ENCODE measurements at places on chromosomes 2 and 18.

DNA sequence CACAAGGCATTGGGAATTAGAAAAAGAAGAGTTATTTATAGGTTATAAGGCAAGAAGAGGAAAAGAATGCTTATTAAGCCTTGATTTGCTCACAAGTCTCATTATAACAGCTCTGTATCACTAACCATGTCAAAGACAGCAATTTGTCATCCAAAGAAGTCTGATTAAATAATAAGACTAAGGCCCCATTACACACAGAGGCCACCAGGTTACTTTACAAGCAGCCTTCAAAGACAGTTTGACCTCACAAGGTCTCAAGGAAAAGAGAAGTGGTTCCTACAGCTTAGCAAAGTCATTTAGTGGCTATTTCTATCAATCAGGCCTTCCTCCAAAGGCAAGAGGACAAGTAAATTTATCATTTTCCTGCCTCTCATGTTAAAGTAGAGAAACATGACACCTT lies 188.5 kb downstream of the MBD2 start:
- DNase-seq = no peak

DNA sequence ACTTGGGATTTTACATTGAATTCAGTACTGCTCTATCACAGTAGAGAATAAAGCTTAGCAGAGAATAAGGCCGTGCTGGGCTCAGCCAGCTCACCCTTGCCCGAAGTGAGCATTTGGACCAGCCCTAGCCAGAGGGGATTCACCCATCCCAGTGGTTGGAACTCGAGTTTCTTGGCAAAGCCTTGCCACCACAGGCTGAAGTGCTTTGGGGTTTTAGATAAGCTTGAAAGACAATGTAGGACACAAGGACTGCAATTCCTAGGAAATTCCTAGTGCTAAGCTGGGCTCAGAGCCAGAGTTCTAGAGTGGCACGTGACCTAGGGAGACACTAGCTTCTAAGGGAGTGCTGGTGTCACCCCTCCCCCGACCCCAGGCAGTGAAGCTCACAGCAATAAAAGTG lies 28.0 kb downstream of the SERPINB11 start:
- DNase-seq = no peak

GRCh38 chr2:75268112-75268511 lies 68.8 kb upstream of the TACR1 start:
- no peak for DNase-seq

- no peak for DNase-seq
Measured at GRCh38 chr2:61807036-61807757, 46.7 kb downstream of the FAM161A start.

- DNase-seq = no peak
Measured at GRCh38 chr18:48886520-48887293, 64.1 kb downstream of the SMAD7 start.

DNA sequence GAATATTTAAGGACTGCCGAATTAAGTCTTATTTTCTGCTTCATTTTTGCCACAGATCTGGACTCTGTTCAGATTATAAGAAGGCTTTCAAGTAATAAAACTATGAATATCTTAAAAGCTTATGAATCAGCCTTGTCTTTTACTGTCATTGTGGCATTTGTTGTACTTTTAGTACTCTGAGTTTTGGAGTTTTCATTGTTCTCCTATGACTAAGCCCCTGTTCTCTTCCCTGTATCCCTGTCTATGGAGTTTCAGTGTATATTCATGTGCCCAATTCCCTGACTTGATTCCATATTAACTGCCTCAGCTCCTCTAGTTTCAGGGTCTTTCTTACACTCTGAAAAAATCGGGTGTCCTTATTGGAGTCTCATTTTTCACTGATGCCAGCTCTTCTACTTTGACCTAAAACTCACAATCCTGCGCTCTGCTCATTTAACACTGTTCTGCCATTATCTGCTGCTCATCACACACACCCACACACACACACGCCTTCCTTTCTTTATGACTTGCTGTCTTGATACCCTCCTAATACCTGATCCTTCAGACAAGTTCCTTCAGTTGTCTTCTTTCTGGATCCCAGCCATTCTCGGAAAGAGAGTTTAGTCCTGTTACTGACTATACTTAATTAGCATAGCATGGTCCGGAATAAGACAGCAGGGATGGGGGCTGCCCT lies 511.8 kb downstream of the CPS1 start:
- no peak for DNase-seq

GRCh38 chr2:134457353-134457752 lies 203.5 kb downstream of the MGAT5 start:
- DNase-seq = no peak

DNA sequence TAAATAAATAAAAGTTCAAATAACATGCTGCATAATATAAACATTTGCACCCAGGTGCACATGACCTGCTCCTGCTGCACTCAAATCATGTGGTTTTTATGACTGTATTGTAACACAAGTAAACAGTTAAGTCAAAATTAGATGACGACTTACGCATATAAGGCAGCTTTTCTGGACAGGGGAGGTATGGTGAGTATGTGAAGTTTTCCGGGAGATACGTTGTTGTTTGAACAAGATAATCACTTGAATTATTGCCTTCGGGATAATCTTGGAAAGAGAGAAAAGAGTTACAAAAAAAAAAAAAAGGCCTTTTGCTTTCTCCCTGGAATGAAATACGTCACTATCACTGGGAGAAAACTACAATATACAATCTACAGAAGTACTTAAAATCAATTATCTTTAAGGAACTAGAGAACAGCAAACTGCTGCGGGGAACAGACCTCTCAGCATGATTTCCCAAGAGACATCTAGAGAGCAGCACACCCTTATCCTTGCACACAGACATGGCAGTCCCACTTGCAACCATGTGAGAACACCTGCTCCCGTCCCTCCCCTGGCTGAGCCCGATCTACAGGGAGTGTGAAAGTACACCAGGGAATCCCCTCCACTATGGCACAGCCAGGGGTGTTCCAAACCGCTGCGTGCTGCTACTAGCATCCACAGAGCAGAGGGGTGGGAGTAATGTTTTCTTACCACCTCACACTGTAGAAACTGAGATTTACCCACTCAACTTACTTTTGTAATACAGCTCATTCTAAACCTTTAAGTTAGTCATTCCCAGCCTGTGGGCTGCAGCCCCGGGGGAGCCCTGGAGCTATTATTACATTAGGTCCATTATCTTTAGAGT lies 26.3 kb downstream of the B4GALT6 start:
- DNase-seq = no peak

- DNase-seq = no peak
Measured at GRCh38 chr2:36389577-36389976, 34.0 kb downstream of the CRIM1 start.

GRCh38 chr2:239035361-239035814 lies 187.5 kb downstream of the TWIST2 start:
- peak; percentile 80 for DNase-seq

GRCh38 chr18:78783564-78783960 lies 196.1 kb upstream of the SALL3 start:
- DNase-seq = no peak

- DNase-seq = no peak
Measured at GRCh38 chr2:196592911-196593881, 46.3 kb upstream of the CCDC150 start.

- peak; percentile 40 for DNase-seq
Measured at GRCh38 chr2:42084231-42084671, 36.4 kb downstream of the PKDCC start.

DNA sequence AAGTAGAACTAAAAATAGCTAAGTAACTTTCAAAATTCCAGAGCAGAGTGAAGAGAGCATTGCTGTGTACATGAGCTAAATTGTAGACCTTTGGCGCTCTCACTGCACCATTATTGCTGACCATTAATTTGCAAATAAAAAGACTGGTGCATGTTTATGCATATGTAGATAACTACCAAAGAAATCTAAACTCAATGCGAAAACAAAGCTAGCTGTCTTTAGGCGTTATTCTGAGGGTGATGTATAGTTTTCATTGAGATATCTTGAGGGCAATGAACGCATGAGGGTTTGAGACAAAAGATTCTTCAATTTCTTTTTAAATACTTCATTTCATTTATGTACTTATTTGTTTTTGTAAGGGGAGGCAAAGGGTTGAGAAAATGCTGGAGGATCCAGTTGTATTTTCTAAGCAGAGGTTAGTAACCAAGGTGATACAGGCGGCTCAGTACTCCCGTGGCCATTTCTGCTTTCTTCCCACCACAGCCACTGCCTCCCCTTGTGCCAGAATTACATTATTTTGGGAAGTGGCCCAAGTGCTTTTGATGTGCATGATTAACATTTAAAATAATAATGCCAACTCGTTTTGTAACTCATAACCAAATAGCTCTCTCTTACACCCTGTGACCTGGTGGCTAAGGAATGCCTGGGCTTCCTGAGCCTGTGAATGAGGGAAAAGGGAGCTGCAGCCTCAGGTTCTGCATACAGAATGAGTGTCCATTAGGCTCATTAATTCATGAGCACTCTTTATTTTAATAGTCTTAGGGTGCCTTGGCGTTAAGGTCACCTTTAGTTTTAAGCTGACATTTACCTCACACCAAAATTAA lies 797.8 kb upstream of the GYPC start:
- no peak for DNase-seq

DNA sequence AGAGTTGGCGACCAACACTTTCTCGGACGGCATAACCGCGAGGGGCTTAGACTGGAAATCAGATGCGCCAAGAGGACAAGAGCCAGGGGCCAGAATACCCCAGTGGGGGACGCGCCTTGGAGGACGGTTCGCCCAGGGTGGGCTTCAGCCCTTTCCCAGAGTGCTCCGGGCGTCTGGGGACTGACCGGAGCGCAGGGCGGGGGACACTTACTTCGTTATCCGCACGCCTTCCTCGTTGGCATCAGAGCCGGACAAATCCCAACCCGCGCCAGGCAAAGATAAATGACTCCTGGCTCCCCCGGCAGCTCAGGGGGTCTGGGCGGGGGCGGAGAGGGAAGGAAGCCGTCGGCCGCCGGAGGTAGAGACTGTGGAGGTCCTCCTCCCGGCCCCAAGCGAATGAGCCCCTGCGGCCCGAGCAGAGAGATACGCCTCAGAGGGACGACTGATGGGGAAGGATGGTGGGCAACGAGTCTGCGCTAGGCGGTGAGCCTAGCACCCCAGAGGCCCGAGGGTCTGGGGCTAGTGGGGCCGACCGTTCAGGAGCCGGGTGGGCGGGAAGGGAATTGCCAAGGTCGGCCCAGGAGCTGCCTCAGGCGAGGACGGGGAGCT lies 4.7 kb upstream of the SATB2 start:
- no peak for DNase-seq

- DNase-seq = no peak
Measured at GRCh38 chr2:47483191-47483590, 80.2 kb downstream of the MSH2 start.

DNA sequence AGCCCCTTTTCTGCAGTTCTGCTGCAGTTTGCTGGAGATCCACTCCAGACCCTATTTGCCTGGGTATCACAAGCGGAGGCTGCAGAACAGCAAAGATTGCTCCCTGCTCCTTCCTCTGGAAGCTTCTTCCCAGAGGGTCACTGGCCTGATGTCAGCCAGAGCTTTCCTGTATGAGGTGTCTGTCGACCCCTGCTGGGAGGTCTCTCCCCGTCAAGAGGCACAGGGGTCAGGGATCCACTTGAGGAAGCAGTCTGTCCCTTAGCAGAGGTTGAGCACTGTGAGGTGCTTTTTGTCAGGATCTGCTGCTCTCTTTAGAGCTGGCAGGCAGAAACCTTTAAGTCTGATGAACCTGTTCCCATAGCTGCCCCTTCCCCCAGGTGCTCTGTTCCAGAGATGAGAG lies 42.0 kb upstream of the MYL1 start:
- no peak for DNase-seq

- no peak for DNase-seq
Measured at GRCh38 chr18:5095239-5095638, 101.8 kb downstream of the AKAIN1 start.

- no peak for DNase-seq
Measured at GRCh38 chr2:186125625-186126024, 360.4 kb upstream of the ZC3H15 start.

DNA sequence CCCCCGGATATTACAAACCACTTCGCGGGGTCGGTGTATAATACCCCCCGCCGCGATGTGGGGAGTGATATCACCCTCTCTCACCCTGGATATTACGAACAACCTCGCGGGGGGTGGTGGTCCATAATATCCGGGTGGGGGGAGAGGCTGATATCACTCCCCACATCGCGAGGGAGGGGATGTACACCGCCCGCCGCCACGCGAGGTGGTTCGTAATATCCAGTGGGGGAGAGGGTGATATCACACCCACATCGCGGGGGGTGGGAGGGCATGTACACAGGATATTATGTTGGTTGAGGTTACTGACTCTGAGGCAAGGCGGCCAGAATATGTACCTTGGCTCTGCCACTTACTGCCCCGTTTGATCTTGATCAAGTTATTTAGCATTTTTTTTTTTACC lies 14.8 kb upstream of the CWC22 start:
- DNase-seq = no peak

GRCh38 chr2:190765386-190766173 lies 115.0 kb upstream of the GLS start:
- no peak for DNase-seq

DNA sequence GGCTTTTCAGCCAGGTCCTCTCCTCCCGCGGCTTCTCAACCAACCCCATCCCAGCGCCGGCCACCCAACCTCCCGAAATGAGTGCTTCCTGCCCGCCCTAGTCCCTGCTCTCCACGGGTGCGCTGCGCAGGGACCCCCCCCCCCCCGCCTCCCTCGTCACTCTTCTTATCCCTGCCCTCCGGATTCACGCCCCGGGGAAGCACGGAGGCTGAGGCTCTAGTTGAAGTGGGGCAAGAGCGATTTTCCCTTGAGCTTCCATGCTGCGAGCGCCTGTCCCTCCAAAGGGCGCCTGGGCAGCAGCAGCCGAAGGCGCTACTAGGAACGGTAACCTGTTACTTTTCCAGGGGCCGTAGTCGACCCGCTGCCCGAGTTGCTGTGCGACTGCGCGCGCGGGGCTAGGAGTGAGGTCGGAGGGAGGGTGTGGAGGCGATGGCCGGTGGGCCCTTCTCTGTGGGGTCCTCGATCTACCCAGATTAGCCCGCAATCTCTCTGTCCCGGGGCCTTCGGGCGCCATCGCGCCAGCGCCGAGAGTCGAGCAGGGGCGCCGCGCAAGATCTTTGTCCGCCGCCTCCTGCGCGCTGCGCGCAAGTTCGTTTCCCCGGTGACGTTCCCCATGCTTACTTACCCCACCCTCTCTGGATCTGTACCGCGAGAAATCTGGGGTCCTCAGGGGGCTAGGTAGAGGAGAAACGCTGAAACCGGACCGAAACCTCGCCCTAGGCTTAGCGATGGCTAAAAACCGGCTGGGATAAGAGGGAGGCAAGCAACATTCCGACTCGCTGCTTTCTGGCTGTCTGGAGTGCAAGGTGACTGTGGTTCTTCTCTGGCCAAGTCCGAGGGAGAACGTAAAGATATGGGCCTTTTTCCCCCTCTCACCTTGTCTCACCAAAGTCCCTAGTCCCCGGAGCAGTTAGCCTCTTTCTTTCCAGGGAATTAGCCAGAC lies 677 bp downstream of the GAD1 start:
- DNase-seq = no peak

- no peak for DNase-seq
Measured at GRCh38 chr2:122682356-122682755, 926.9 kb downstream of the TSN start.

DNA sequence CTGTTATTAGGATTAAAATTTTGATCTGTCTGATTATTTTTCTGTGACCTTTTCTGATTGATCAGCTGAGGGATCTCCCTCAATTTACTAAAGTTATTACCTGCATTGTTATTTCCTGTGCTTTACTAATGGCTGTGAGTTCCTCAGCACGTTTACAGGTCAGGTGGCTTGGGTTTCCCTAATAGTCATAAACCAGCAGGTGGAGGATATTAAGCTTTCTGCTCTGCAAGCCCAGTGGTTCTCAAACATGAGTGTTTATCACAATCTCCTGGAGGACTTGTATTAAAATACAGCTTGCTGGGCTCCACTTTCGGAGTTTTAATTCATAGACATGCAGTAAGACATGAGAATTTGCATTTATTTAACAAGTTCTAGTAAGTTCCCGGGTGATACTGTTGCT lies 22.4 kb upstream of the UGP2 start:
- DNase-seq = no peak

All from ovary (tissue), 10 donors.